Lower lobe of right lung (tissue), 2 donors: ENCODE measurements at places on chromosomes 16 and 17. TPM values are rescaled to one million over a fixed set of nuclear protein-coding genes. Genes with fewer than 3 reads are reported as not detected.

SPAG7 gene
- 56.3 TPM for total RNA-seq

ALOX15 gene
- 6.1 TPM for total RNA-seq

DNA sequence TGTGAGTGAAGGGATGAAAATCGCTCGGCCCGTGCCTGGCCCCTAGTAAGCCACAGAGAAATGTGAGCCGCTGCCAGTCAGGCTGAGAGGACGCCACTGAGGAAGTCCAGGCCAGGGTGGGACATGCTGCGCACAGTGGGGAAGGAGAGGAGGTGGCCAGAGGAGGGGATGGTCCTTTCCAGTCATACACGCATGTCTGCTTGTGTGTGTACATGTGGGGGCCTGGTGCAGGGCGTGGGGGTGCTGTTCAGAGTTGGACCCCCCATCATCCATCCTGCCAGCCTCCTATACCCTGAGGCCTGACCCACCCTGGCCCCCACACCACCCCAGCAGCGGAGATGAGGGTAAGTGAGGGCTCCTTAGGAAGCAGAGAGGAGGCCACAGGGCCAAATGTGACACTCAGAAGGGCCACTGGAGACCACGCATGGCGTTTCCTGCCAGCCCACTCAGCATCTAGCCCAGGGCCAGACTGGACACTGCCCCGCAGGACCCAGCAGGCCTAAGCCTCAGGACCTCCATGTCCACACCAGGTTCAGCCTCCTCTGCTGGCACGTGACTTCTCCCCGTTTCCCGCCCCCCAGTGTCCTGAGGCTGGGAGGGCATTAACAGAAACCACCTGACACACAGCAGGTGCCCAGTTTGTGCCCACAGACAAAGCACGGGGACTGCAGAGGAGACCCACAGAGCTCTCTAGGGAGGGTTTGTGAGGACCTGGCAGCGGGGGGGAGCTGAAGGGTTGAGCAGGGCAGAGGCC lies 7.0 kb downstream of the DOC2A start:
- no peak for DNase-seq

DNA sequence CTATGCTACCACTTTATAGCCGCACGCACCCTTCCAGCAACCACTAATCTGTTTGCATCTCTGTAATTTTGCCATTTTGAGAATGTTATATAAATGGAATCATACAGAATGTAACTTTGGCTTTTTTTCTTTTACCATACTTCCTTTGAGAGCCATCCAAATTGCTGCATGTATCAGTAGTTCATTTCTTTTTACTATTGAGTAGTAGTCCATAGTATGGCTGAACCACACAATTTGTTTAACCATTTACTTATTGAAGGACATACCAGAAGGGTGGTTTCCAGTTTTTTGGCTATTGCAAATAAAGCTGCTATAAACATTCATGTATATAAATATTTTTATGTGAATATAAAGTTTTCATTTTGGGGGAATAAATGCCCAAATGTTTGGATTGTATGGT lies 8.8 kb downstream of the TENT4B start:
- no peak for DNase-seq

DNA sequence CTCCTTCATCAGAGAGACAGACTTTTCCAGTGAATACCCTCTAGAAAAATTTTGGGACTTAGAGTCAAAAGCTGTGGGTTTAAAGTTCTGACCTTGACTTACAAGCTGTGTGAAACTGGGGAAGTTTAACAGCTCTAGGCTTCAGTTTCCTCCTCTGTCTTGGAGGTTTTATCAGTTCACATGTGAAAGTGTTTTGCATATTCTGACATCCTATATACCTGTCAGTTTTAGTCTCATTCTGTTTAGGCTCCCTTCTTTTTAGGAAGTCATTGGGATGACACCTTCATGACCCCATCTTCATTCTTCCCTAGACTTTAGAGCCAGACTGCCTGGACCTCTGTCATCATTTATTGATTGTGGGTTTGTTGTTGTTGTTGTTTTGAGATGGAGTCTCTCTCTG lies 44.4 kb downstream of the YPEL2 start:
- no peak for DNase-seq
